HCT116 (cell line): ENCODE measurements at places on chromosomes 4 and X.

DNA sequence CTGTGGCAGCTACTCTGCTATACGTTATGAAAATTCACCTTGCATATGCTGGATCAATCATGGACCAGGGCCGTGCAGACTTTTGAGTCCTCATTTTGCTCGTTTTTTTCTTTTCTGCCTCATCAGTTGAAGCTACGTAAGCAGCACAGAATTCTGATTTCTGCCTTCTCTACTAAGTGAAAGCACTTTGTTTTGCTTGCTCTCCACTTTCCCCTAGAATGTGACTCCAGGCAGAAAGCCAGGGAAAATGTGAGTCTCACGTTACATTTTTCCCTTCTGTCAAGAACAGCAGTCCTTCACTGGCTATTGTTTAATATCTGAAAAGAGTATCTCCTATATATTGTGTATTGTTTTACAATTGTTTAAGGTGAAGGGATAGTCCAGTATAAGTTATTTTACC, 1840.1 kb downstream of the PCDH7 start:
- no peak for DNase-seq

DNA sequence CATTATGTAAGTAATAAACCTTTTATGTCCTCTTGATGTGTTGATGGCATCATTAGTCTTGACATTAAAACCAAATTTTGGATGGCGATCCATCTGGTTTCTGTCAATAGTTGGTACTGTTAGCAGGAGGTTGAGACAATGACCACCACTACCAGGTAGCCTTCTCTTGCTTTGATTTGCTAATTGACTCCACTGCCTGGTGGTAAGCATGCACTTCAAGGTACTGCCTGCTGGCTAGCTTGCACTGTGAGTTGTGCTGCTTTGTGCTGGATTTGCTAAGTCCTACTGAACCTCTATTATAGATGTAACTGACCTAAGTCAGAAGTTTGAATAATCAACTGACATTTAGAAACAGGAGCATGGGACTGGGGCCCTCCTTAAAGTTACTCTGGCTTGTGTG, 46.3 kb downstream of the ATP1B4 start:
- no peak for DNase-seq

DNA sequence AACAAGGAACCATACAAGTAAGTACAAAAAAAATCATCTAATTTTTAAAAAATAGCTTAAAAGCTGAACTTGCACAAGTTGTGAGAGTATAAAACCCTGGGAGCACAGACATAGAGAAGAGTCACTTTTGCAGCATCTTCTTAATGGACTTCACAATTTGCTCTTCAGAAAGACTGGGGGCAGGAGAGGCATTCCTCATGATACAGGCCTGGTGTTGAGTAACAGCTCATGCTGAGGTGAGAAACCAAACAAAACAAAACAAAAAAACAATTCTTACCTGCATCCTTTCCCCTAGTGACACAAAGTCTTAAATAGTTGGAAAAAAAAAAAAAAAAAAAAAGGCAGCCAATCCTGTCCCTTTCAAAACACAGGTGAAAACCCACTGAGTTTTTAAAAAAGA, 562.8 kb downstream of the FSTL5 start:
- DNase-seq = no peak

DNA sequence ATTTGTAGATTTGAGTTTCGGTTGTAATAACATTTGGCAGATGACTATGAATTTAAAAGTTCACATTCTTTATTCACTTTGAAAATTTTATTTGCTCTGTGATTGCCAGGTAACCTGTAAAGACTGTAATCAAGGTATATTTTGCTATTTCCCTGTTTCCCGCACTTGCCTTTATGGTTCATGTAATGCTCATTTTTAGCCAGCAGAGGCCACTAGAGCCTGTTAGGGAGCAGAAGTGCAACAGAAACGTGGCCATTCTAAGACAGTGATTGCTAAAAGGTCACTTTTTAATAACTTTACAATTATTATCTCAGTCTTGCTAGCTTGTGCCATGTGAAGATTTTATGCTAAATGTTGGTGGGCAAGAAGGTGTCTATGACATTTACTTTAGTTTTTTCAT, 12.4 kb downstream of the YIPF6 start:
- no peak for DNase-seq

DNA sequence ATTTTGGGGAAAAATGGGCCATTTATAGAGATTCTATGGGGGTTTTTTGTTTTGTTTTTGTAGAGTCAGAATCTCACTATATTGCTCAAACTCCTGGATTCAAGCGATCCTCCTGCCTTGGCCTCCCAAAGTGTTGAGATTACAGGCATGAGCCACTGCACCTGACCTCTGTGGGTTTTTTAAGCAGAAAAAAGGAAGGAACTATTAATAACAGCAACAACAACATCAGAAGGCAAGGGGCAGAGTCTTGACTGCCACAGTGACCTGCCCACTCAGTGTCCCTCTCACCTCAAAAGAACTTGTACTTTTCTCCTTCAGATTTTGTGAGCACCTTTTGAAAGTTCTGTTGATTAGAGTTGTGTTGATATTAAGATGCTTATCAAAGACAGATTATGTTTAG, 48.1 kb downstream of the FNIP2 start:
- DNase-seq = no peak
